ENCODE measurements at places on chromosomes 1 and 21.

DNA sequence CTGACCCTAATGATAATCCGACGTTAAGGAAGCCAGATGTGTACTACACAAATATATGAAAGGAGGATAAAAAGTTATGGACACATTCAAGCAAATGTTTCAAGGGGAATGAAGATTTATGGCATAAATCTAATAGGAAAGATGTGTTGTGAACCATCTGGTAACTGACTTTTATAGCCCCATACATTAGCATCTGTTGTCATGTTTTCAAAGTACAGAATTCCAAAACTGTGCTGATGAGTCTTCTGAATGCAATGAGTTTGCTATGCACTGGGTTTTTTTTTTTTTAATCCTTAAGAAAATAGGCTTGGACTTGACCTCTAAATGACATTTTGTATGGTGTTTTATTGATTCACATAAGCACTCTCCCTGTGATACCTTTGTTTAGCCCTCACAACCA is 158.5 kb upstream of the ESRRG start:
- no peak for DNase-seq

DNA sequence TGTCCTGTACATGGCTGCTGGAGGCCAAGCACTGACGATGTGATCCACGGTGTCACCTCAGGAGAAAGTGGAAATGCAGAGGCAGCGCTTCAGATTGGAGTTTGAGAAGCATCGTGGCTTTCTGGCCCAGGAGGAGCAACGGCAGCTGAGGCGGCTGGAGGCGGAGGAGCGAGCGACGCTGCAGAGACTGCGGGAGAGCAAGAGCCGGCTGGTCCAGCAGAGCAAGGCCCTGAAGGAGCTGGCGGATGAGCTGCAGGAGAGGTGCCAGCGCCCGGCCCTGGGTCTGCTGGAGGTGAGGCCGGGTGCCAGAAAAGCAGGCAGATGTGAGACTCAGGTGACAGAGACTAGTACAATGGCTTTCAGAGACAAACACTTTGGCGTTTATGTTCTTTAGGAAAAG is 7.7 kb downstream of the TRIM58 start:
- DNase-seq = no peak

GRCh38 chr1:24150234-24151174 is 7.6 kb upstream of the IL22RA1 start:
- peak; percentile 84 for DNase-seq

DNA sequence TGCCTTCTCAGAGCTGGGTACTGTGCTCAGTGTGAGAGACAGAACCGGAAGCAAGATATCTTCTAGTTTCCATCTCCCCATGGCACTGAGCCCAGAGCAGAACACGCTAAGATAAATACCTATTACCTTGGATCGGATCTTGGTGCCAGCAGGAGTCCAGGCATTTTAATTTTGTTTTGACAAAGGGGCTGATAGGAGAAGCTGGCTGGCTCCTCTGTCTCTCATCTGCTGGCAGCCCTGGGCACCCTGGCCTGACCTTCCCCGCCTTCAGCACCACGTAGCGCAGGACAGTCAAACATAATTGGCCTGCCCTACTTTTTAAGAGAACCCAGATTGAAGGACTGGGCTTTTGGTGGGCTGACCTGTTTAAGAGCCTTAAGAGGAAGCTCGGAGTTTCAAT is 160.7 kb upstream of the KLHDC7A start:
- DNase-seq = no peak

GRCh38 chr1:54566438-54567141 is 18.6 kb downstream of the ACOT11 start:
- DNase-seq = no peak

DNA sequence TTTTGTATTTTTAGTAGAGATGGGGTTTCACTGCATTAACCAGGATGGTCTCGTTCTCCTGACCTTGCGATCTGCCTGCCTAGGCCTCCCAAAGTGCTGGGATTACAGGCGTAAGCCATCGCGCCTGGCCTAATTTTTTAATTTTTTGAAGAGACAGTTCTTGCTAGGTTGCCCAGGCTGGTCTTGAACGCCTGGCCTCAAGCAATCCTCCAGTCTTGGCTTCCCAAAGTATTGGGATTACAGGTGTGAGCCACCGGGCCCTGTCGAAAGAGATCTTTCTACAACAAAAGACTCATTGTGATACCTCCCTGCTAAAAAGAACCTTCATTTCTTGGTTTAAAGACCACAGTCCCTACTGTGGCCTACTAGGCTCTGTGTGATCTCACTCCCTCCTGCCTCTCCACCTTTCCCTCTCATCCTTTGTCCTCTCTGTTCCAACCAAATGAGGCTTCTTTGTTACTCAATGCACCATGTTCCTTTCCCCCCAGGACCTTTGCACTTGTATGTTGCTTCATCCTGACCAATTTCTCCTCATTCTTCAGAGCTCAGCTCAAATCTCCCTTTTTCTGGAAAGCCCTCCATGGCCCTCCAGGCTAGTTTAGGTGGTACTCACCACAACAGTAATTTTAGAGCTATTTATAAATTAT is 1.5 kb upstream of the GPX7 start:
- no peak for DNase-seq

GRCh38 chr1:180165509-180166435 is 11.1 kb downstream of the QSOX1 start:
- DNase-seq = no peak

- no peak for DNase-seq
These were observed 18.5 kb upstream of the KCNE2 start for GRCh38 chr21:34345091-34345871.

DNA sequence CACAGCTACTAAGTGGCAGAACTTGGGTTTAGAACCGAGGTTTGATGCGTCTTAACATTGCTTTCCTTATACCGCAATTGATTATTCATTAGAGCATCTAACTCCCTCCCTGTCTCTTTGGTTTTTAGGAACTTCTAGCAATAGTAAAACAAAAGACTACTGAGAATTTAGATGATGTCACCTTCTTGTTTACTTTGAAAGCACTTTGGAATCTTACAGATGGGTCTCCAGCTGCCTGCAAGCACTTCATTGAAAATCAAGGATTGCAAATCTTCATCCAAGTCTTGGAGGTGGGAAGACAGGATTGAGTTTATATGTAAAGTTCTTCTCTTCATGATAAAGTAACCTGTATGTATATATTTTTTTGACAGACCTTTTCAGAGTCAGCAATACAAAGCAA is 35.0 kb downstream of the ZYG11A start:
- DNase-seq = no peak

DNA sequence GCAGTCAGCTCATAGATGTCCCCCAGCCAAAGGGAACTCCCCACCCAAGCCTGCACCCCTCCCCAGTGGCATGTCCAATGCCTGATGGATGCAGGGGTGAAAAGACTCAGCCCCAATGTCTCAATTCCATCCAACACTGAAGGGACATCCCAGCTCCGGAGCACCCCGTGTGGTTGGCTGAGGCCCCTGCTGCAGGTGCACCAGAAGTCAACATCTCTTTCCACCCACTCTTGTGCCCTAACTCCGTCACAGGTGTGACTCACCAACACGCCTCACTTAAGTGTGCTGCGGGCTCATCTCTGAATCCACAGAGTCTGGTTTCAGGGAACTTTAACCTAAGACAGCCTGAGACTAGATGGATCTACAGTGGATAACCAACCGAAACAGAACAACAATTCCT is 40.9 kb upstream of the ZBTB18 start:
- peak; percentile 16 for DNase-seq

GRCh38 chr1:51628715-51629590 is 12.1 kb downstream of the OSBPL9 start:
- DNase-seq = no peak

GRCh38 chr1:47937586-47938254 is 59.5 kb downstream of the TRABD2B start:
- no peak for DNase-seq

- DNase-seq = no peak
These were observed 35.8 kb upstream of the H6PD start for GRCh38 chr1:9198538-9199361.

Measured in suppressor macrophage treated with lipopolysaccharide for 4 hours (primary cell).